Mucosa of gallbladder (tissue), 1 donor: ENCODE measurements at places on chromosomes 16 and 17.

GRCh38 chr16:31052114-31052513 lies 18.8 kb downstream of the STX4 start:
- no peak for DNase-seq

DNA sequence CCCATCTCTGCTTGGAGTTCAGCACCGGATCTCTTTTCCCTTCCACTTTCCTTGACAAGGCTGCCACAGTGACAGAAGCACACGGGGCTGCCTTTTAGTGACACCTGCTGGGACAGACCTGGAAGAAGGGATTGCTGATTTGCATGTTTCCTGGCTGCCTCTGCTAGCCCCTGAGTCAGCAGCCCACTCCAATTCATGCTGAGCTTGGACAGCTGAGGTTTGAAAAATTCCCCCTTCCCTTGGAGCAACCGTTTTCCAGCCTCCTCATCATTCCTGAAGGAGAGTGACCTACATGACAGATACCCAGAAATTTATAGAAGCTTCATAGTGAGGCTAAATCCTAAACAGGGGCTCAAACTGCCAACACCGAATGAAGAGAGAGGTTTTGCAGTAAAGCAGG lies 18.8 kb upstream of the RBL2 start:
- DNase-seq = no peak

- DNase-seq = no peak
Observed at GRCh38 chr16:88132836-88133506, 181.7 kb downstream of the BANP start.

GRCh38 chr16:1105888-1106620 lies 10.0 kb upstream of the C1QTNF8 start:
- peak; percentile 65 for DNase-seq

- no peak for DNase-seq
Observed at GRCh38 chr16:89786474-89787364, 29.7 kb downstream of the FANCA start.

- no peak for DNase-seq
Observed at GRCh38 chr16:19291475-19291874, 5.9 kb downstream of the CLEC19A start.

DNA sequence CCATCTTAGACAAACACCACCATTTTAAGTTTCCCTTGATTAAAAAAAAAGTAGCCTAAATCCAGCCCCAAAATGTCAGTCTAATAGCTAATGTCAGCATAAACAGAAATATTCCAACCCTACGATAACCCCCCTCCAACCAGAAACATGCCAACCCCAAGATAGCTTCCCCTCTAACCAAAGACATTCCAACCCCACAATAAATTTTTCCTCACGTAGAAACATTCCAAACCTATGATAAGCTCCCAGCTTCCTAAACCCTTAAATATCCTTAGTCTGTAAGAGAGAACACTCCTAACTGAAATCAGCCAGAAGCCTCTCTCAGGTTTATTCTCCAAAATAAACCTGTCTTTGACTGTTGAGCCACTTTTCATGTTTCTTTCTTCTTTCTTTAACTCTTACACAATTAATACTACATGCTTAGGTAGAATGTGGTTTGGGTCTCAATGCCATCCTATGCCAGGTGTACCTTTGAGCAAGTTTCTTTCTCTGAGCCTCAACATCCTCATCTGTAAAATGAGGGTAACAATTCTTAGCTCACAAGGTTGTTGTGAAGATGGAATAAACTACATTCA lies 10.5 kb upstream of the KRT38 start:
- no peak for DNase-seq

DNA sequence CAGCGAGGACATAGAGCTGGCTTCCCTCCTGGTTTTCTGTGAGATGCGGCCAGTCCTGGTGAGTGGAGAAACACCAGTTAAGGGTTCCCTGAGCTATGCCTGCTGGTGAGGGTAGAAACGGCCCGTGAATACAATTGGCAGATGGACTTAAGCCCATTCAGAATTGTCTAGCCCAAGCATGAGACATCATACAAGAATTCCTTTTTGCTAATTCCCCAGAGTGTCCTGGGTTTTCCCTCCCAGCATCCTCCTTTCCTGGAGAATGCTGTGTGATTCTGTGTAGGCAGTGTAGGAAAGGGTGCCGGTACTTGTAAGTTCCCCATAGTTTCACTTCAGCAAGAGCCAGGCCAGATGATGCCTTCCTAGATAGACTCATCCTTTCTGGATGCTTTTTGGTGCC lies 65.1 kb downstream of the SDR42E1 start:
- no peak for DNase-seq

- DNase-seq = no peak
Observed at GRCh38 chr17:63494300-63494928, 17.6 kb downstream of the ACE start.

DNA sequence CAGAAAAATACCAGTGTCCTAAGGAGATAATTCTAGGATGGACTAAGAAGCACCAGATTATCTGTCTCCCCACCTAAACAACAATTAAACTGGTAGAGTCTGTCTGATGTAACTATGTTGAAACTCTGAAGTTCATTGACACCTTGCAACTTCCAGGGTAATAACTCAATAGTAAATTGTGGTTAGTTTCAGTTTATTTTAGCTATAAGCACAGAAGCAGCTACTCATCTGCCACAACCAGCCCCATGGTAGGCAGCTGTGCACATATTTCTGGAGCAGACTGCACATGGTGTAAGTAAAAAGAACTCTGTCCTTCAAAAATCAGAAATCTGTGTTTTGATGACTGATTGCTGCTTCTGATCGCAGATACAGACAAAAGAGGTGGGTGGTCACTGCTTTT lies 852.1 kb downstream of the CDH11 start:
- no peak for DNase-seq

GRCh38 chr16:74700116-74700437 lies 585 bp downstream of the MLKL start:
- peak; percentile 18 for DNase-seq

GRCh38 chr17:46818929-46819859 lies 702 bp upstream of the WNT3 start:
- no peak for DNase-seq

DNA sequence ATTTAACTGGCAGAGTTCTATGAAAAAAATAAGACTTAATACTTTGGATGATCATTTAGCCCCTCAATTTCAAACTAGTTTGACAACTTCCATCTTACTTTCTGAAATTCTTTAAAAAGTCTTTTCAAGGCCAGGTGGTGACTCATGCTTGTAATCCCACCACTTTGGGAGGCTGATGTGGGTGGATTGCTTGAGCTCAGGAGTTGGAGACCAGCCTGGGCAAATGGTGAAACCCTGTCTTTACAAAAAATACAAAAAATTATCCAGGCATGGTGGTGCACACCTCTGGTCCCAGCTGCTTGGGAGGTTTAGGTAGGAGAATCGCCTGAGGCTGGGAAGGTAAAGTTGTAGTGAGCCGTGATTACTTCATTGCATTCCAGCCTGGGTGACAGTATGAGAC lies 154.4 kb downstream of the TANC2 start:
- no peak for DNase-seq

GRCh38 chr17:44007346-44008204 lies 3.2 kb downstream of the NAGS start:
- DNase-seq = no peak

GRCh38 chr17:75244133-75244866 lies 17.1 kb downstream of the GGA3 start:
- DNase-seq = no peak

DNA sequence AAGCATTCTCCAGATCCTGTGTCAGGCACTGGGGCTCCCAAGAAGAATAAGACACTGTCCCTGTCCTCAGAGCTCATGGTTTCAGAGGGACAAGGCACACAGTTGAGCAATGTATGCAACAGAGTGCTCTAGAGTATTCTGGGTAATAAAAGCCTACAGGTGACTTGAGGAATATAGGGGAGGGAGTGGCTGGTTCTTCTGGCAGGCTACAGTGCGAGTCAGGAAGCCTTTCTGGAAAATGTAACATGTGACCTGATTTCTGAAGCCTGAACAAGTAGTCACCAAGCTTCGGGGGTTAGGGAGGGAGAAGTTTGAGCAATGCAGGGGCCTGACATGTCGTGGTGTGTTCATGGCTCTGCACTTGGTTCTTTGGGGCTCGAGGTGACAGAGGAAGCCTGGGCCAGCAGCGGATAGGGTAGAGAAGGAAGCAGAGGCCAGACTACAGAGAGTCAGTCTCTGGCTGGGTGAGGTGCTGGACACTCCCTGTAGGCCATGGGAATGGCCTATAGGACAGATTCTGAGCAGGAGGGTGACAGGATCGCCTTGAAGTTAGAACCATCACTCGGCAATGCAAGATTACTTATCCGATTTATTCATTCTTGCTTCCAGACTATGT lies 16.0 kb upstream of the LRRC75A start:
- no peak for DNase-seq

GRCh38 chr17:80946449-80946848 lies 45.2 kb upstream of the CHMP6 start:
- no peak for DNase-seq

DNA sequence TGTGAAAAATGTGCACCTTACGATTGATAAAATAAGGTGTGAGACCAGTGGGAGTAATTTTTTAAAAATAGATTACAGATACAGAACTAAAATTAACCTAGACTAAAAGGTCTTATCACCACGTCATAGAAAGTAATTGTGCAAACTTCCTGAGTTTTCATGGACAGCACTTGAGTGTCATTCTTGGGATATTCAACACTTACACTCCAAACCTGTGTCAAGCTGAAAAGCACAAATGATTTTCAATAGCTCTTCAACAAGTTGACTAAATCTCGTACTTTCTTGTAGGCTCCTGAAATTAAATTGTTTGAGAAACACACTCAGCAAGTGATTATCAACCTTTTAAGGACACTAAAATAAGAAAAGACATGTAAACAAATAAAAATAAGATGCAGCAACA lies 20.5 kb downstream of the BRCA1 start:
- DNase-seq = no peak

DNA sequence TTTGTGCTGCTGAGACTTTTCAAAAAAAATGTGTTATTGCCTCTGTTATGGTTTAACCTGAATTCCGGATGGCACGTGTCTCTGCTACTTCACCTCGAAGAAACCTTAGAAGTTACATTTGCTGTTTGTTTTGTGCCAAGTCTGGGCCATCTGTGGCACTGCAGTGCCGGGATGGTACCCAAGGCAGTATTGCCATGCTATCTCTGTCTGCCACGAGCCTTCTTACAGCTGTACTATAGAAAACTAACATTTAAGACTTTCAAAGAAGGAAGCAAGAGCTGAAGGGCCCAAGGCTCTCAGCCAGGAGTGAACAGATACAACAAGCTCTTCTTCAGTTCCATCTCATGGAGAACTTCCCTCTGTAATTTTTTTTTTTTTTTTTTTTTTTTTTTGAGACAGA lies 73.7 kb upstream of the NOL11 start:
- DNase-seq = no peak

- DNase-seq = no peak
Observed at GRCh38 chr16:68270353-68270752, 6.0 kb downstream of the SLC7A6 start.

DNA sequence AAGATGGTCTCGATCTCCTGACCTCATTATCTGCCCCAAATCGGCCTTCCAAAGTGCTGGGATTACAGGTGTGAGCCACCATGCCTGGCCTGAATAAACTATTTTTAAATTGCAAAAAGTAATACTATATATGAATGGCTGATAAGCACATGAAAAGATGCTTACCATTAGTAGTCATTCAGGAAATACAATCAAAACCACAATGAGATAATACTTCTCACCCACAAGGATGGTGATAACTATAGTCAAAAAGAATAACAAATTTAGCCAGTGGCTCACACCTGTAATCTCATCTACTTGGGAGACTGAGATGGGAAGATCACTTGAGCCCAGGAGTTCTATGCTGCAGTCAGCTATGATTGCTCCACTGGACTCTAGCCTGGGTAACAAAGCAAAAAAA lies 2.4 kb upstream of the TACO1 start:
- DNase-seq = no peak

- DNase-seq = no peak
Observed at GRCh38 chr16:53545433-53545832, 42.4 kb upstream of the AKTIP start.

DNA sequence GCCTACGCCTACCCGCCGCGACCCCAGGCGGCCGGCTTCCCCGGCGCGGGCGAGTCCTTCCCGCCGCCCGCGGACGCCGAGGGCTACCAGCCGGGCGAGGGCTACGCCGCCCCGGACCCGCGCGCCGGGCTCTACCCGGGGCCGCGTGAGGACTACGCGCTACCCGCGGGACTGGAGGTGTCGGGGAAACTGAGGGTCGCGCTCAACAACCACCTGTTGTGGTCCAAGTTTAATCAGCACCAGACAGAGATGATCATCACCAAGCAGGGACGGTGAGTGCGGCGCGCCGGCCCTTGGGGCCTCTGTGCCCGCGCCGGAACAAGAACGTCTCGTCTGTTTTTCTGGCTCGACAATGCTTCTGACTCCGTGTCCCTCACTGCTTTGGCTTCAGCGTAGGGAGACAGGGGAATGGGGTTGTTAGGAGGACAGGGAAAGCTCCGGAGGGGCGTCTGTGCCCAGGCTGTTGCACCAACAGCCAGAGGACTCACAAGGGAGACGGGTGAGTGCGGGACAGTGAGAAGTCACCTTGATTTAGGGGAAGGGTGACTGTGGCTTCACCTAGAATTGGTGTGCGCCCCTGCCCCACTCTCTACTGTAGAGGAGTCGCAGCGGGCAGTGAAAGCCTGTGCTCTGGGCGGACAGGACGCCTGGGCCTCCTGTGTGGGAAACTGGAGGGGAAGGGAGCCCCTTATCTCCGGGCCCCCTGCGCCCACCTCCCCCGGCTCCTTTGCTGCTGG lies 806 bp downstream of the TBX21 start:
- DNase-seq = no peak

GRCh38 chr17:78924481-78925151 lies 571 bp downstream of the TIMP2 start:
- DNase-seq = no peak

DNA sequence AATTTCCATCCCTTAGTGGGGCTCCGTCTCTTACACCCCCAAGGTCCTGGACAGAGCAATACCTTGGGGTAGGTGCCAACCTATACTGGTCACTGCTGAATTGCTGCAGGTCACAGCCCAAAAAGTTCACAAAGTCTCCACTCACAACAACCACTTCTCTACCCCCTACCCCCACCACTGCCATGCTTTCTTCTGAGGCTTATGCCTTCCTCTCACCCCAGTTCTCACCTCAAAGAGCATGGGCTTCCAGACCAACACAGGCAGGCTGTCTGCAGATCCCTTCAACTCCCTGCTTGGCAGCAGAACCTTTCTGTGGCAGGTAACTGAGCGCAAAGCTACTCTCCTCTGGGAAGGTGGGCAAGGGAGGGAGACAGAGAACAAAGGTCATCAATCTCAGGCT lies 35.5 kb downstream of the C16orf78 start:
- no peak for DNase-seq

GRCh38 chr17:76657505-76658241 lies 14.1 kb upstream of the ST6GALNAC1 start:
- DNase-seq = no peak
